ENCODE measurements at places on chromosomes 13 and 19.
A peak's percentile ranks its signal among the peaks of the same experiment; 100 is the strongest.

DNA sequence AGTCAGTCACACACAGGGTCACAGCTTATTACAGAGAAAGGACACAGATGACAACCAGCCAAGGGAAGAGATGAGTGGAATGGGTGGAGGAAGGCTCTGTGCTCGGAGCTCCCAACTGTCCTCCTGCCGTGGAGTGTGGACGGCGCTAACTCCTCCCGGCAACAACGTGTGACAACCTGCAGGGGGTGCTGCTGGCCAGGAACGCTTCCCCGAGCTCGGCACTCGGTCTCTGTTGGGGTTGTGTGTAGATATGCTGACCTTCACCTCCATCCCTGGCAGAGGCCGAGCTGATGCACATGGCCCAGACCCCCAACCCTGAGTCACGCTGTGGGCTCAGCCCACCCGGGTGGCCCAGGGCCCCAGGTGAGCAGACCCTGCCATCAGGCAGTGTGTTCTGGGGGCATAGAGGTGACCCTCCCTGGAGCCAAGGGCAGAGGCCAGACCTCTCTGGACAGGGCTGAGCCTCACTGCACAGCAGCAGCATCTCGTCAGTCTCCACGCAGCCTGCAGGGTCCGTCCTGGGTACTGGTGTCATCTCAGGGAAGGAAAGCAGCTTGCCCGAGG lies 14.1 kb downstream of the ZNF444 start:
- DNase-seq: no peak

DNA sequence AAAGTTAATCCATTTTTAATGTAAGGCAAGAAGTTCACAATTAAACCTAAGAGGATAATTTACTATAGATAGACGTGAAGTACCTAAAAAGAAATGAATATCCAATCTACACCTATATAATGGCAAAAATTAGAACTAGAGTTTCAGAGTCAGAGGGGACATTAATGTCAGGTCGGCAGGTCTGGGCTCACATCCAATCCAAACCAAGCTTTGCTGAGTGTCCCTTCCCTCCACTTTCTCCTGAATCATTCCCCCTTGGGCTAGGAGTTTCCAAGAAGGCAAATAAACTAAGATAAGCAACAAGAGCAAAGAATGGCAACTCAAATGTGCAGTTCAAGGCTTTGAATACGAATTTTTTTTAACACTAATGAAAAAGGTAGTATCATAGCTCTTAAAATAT lies 2.9 kb downstream of the FLT3 start:
- no peak for DNase-seq

GRCh38 chr19:3606174-3606689 lies 443 bp downstream of the TBXA2R start:
- DNase-seq: peak; percentile 32

- DNase-seq: no peak
Observed at GRCh38 chr13:26964278-26965250, 204.0 kb upstream of the GPR12 start.

GRCh38 chr13:31909864-31910551 lies 121.6 kb upstream of the FRY start:
- peak; percentile 68 for DNase-seq

Measured in CD4-positive, alpha-beta T cell treated with Interleukin-21 for 1 hour (primary cell).